Breast epithelium (tissue), 4 donors: ENCODE measurements at places on chromosomes 16 and 17. TPM values are rescaled to one million over a fixed set of nuclear protein-coding genes. Genes with fewer than 3 reads are reported as not detected.

GRCh38 chr17:21510686-21511362 lies 134.7 kb downstream of the KCNJ12 start:
- DNase-seq: no peak
- H3K4me3 ChIP-seq: peak overlapping the region; percentile 57
- no peak overlapping the region for H3K27ac ChIP-seq
- no peaks in the 10 kb centered on the region for H3K36me3 ChIP-seq
- H3K4me1 ChIP-seq: no peaks in the 10 kb centered on the region

GRCh38 chr16:92431-93339 lies 14.7 kb downstream of the MPG start:
- H3K27me3 ChIP-seq: no peaks in the 10 kb centered on the region
- H3K27ac ChIP-seq: no peak overlapping the region
- no peak for DNase-seq
- no peaks in the 10 kb centered on the region for H3K4me1 ChIP-seq
- no peak overlapping the region for H3K4me3 ChIP-seq

GRCh38 chr16:8663192-8664089 lies 11.0 kb upstream of the ABAT start:
- H3K27me3 ChIP-seq: no peaks in the 10 kb centered on the region
- no peak overlapping the region for H3K4me3 ChIP-seq
- no peaks in the 10 kb centered on the region for H3K36me3 ChIP-seq

DNA sequence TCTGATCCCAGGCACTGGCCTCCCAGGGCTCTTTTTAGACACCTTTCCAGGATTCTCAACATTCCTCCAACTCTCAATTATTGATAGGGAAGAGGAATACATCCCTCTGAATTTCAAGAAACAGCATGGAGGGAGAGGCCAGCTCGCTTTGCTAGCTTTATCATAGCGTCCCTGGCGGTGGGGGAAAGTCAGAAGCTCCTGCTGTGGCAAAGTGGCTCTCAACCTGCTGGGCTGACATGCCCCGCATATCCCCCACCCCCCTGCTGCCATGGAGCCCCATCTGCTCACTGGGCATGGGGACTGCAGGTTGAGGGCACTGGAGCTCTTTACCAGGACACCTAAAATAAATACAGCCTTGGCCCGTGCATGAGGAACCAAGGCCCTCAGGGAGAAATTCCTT lies 140.3 kb downstream of the SLC39A11 start:
- no peak overlapping the region for H3K4me3 ChIP-seq
- H3K36me3 ChIP-seq: no peaks in the 10 kb centered on the region
- no peak overlapping the region for H3K27ac ChIP-seq
- no peak for DNase-seq
- no peaks in the 10 kb centered on the region for H3K27me3 ChIP-seq

DNA sequence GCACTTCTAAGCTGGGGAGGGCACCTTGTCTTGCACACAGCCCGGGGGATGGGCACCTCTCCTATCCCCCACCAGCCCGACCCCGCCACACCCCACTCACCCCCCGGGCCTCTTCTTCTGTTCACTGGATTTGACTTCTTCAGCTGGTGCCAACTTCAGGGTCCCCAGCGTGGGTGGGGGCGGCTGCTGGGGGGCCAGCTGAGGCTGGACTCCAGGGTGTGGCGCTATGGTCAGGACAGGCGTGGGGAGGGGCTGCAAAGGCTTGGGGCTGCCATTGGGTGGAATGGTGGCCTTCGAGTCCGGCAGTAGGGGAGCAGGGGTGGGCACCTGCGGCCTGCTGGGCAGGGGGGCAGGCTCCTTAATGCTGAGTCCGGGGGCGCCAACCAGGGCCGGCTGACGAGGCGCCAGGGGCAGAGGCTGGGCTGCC lies 6.1 kb downstream of the MNT start:
- H3K4me3 ChIP-seq: no peak overlapping the region
- peaks cover 8% of the 10 kb centered on the region for H3K4me1 ChIP-seq
- peak overlapping the region; percentile 99 for H3K27ac ChIP-seq

LRRC36 gene
- 0.59 TPM for total RNA-seq

B4GALNT2 gene
- 0.15 TPM for total RNA-seq

MEIOC gene
- not detected for total RNA-seq
